HL-60 (cell line): ENCODE measurements at places on chromosomes 1 and 21.

GRCh38 chr21:32368386-32368785 is 24.4 kb downstream of the URB1 start:
- DNase-seq, result no peak

GRCh38 chr1:46623743-46624644 is 7.4 kb upstream of the MOB3C start:
- no peak for DNase-seq

- DNase-seq, result peak; percentile 22
These were observed 3.1 kb downstream of the PADI1 start for GRCh38 chr1:17207966-17208418.

GRCh38 chr1:188489336-188490112 is 1660.8 kb downstream of the PLA2G4A start:
- DNase-seq, result no peak

DNA sequence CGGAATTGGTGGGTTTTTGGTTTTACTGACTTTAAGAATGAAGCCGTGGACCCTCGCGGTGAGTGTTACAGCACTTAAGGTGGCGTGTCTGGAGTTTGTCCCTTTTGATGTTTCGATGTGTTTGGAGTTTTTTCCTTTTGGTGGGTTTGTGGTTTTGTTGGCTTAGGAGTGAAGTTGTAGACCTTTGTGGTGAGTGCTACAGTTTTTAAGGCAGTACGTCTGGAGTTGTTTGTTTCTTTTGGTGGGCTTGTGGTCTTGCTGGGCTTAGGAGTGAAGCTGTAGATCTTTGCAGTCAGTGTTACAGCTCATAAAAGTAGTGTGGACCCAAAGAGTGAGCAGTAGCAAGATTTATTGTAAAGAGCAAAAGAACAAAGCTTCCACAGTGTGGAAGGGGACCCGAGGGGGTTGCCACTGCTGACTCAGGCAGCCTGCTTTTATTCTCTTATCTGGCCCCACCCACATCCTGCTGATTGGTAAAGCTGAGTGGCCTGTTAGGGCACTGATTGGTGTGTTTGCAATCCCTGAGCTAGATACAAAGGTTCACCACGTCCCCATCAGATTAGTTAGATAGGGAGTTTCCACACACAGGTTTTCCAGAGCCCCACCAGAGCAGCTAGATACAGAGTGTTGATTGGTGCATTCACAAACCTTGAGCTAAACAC is 20.9 kb downstream of the HENMT1 start:
- no peak for DNase-seq

DNA sequence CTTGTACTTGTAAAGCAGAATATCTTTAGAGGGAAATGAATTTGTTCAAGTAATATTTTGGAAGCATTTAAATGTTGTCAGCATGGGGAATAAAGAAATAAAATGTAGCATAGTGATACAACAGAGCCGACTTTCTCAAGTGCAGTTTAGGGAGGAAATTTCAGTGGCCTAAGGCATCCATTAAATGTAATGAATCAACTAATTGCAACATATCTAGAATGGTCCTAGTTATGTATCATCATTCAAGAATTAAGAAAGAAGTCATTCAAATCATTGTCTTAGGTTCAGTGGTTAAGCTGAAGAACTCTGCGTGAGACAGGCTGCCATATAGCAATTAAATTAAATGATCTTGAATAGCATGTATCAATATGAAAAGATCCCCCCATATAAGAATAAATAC is 360.7 kb downstream of the TBX15 start:
- no peak for DNase-seq

GRCh38 chr1:205199090-205199930 is 12.2 kb downstream of the DSTYK start:
- DNase-seq, result no peak

GRCh38 chr1:111665497-111665896 is 45.9 kb downstream of the RAP1A start:
- DNase-seq, result no peak

DNA sequence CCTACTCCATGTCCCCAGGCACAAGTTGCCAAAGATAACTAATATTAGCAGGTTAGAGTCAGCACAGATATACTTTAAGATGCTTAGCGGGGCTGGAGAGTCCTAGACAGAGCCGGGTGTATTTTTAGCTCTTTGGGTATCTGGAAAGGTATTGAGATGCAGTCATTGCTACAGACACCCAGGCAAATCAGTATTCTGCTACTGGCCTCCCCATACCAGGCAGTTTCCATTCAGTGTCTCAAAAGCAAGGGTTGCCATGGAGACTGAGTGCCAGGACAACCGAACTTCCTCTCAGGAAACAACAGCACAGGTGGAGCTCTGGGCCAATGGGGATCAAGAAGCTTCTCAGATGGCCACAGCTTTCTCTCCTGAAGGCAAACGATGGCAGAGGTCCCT is 45.3 kb downstream of the KCNC4 start:
- DNase-seq, result peak; percentile 33

DNA sequence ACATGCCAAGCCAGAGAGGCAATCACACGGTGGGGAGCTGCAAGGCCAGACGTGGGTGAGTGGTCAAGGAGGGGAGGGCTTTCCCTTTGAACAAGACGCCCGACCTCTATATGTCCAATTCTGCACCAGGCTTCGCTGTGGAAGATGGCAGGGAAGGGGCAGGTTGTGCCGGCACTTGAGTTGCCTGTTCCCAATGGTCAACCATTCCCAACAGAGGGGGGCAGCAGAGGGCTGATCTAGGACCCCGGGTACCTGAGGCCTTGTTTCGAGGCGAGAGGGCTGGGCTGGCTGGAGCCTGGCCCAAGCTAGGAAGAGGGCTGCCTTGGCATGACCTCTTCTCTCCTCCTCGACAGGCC is 64.9 kb downstream of the TMEM53 start:
- no peak for DNase-seq

- DNase-seq, result no peak
These were observed 23.9 kb downstream of the TMCO4 start for GRCh38 chr1:19775831-19776230.

- no peak for DNase-seq
These were observed 95.5 kb upstream of the IVNS1ABP start for GRCh38 chr1:185412385-185413087.

GRCh38 chr1:159892944-159893343 is 7.0 kb downstream of the CFAP45 start:
- DNase-seq, result no peak

GRCh38 chr1:40627987-40628902 is 37.2 kb downstream of the RIMS3 start:
- DNase-seq, result no peak

DNA sequence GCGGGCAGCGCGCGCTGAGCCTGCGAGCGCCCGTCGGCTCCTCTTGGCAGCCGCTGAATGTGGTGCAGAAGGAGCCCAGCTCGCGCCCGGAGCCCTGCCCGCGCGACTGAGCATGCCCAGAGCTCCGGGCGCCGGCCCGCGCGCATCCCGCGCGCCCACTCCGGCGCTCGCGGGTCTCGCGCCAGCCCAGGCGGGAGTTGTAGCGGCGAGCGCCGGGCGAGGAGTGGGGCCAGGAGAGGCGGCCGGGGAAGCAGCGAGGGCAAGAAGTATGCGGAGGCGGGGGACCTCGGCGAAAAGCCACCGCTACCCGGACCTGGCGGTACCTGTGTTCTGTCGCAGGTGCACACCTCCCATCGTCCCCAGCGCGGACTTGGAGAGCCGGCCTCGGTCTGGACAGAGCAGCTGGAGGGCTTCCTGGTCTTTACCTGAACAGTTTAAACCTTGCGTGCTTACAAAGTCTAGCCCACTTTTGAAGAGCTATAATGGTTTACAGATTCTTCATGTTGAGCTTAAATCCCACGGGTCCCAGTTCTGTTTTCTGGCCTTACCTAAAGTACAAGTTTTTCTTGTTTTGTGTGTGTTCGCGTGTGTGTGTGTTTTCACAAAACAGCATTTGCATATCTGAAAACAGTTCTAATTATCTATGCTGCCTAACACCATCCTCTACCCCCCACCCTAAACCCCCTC is at the start of gene DDAH1:
Gene DDAH1, minus strand, starts transcription at position 61 of the 687 bp plus-strand sequence. CDS start 114 bp downstream, outside the sequence.
- no peak for DNase-seq

GRCh38 chr1:98201666-98202081 is 280.8 kb upstream of the DPYD start:
- no peak for DNase-seq

GRCh38 chr1:106980121-106980520 is 76.4 kb upstream of the PRMT6 start:
- DNase-seq, result no peak

DNA sequence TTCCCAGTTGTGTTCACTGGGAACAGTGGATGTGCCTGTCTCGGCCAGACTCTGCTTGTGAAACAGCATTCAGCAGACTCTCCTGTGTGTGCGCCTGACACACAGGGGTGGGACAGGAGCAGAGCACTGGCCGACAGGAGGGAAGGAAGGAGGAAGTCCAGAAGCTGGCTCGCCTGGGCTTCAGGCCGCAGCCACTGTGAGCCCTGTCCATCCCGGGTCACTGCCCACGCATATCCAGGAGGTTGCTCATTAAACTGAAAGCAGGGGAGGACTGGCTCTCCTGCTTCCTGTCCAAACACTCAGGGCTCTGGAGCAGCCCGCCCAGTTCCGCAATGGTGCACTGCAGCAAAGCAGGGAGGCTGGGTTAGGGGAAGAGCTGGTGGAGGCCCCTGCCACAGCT is 218.7 kb upstream of the VAMP3 start:
- no peak for DNase-seq

GRCh38 chr1:155026588-155026987 is 7.0 kb downstream of the DCST2 start:
- no peak for DNase-seq

- no peak for DNase-seq
These were observed 20.2 kb downstream of the DHRS3 start for GRCh38 chr1:12597792-12598191.

- no peak for DNase-seq
These were observed 885.3 kb downstream of the TTLL7 start for GRCh38 chr1:83113652-83114051.

DNA sequence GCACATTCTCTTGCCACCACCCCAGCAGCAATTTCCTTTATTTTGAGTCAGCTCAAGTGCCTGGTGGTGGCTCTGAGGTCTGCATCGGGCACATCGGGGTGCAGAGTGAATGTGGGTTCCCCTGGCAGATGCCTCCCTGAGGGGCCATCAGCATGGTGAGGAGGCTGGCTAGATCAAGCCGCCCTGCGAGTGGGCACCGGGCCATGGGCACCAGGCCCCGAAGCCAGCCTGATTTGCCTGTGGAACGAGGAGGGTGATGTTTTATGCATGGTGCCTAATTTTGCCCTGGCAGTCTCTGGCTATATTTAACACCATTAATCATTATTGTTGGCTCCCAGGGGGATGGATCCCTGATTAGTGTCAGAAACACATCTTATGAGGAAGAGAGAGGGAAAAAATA is 36.3 kb downstream of the ACTL8 start:
- DNase-seq, result no peak

GRCh38 chr1:218823291-218823900 is 350.3 kb upstream of the LYPLAL1 start:
- DNase-seq, result no peak

- DNase-seq, result no peak
These were observed 44.0 kb downstream of the MORN1 start for GRCh38 chr1:2347409-2347785.

- no peak for DNase-seq
These were observed 9.0 kb downstream of the TTLL10 start for GRCh38 chr1:1182491-1183220.

DNA sequence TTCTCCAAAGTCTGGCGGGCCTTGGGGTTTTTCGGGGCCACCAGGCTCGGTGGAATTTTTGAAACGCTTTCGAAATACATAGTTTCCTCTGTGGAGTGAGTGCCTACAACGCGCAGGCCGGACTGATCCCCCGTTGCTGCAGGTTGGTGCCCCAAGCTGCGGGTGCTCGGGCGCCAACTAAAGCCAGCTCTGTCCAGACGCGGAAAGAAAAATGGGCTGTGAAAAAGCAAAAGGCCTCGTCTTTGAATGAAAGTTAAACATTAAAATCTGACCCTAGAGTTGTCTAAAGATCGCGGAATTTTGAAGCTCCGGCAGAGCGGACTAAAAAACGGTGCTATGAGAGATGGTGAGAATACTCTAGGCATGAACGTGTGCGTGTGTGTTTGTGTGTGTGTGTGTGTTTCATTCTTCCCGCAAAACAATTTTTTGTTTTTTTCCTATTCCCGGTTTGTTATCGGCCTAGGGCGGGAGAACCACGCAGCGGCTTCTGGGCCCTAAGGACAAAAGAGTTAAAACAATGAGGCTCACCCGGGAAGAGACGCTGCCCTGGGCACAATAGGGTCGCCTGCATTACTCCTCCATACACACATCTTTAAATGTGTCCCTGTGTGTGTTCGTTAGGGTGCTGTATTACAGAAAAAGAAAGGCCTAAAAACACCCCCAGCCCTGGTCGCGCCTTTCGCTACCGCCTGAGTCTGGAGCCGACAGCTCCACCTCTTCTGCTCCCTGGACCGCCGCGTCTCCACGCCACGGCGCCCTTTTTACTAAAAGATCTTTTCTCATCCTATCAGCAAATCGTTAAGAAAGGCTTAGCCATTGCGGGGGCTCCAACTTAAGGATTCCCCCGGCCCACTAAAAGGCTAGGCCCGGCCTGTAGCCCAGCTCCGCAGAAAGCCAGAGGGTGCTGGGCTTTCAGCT is 3.2 kb downstream of the TBX15 start:
- DNase-seq, result no peak

- no peak for DNase-seq
These were observed 57.6 kb downstream of the SIM2 start for GRCh38 chr21:36756527-36756926.

DNA sequence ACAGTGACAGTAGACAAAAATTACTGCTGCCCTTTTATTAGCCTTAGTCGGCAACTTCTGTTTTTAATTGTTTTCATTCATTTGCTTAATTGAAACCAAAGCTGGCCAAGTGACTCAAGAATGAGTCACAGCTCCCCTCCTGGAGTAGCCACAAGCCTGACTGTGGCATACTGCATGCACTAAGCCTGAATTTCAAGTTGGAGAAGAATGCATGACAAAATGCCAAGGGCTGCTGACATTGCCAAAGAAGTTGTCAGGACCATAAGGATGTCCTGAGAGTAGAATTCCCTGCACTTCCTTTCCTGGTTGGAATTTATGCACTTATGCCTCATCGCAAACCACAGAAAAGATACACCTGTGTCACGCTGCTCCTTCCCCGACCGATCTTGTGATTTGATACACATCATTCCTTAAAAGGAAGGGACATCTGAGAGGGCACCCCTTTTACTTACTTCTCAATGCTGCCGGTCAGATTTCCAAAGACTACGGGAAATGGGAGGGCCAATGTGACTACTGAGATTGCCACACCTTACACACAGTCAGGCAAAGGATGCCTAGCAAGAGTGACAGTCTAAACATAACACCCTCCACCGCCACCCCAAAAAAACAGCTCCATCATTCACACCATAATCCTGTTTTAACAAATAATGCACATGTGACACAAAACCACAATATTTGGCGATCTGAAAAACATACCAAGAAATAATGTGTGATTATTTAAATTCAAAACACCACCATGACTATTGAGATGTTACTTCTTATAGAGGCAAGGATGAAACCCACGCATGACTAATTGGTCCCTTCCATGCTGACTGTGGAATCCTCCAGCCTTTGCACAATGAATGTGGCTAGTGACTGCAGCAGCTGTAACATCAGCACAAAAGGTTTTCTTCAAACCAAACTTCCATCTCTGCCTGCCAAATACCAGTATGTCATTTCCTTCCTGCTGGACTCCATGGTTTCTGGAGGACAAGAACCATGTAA is 28.2 kb downstream of the VAV3 start:
- DNase-seq, result peak; percentile 75
